ENCODE measurements at places on chromosomes 11 and 22.
A peak's percentile ranks its signal among the peaks of the same experiment; 100 is the strongest.

DNA sequence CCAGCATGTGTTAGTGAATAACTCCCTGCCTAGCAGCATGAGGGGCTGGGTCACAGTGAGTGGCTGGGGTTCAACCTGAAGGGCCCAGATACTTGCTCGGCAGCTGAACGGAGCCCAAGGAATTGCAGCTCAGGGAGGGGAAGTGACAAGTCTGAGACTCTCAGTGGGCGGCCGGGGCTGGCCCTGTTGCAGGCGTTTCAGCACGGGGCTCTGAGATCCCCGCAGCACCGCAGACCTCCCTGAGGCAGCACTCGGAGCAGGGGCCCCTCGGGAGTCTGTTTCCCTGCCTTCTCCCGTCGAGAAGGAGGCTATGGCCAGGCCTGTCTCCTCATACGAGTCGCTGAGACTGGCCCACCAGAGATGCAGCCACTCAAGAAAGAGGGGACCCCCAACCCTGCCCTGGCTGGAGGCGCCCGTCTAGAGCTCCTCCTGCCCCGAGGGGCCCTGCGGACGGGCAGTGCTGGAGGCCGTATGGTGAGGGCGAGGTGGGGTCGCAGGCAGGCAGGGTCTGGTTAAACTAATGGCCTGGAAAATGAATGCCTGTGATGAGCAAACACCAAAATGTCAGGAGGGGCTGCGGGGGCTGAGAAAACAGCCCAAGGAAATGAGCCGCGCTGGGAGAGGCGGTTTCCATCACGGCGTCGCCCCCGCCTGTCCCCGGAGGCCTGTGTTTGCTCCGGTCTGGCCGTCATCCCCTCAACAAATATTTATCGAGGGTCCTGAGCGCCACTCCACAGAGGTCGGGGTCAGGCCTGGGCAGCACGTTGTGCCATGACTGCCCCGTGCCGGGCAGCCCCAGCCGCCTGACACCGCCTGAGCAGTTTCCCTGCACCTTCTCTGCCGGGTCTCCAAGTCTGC lies 9.3 kb downstream of the TSSC4 start:
- DNase-seq, result no peak

- DNase-seq, result no peak
These were observed 53.9 kb upstream of the TSKU start for GRCh38 chr11:76729214-76729613.

- peak; percentile 62 for DNase-seq
These were observed 557 bp downstream of the RANGAP1 start for GRCh38 chr22:41285441-41285819.

GRCh38 chr11:70118642-70119041 lies 40.5 kb downstream of the ANO1 start:
- DNase-seq, result no peak

DNA sequence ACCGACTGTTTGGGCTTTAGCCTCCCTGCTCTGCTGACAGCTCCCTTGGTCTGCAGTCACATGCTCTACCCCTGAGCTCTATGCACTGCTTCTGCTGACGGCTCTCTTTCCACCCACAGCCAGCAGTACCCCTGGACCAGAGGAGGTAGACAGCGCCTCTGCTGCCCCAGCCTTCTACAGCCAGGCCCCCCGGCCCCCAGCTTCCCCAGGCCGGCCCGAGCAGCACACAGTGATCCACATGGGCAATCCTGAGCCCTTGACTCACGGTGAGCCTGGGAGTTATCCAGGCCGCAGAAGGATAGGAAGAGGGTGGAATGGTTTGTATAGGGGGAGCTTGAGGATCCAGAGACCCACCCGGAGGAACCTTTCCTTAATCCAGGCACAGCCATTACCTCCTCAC lies 2.8 kb downstream of the ZFPL1 start:
- DNase-seq, result no peak
